ENCODE measurements at places on chromosomes 3 and 15.

- no peak for DNase-seq
These were observed 31.6 kb downstream of the CACNA1D start for GRCh38 chr3:53525765-53526703.

GRCh38 chr3:156311431-156311830 is 191.1 kb downstream of the KCNAB1 start:
- DNase-seq: no peak

DNA sequence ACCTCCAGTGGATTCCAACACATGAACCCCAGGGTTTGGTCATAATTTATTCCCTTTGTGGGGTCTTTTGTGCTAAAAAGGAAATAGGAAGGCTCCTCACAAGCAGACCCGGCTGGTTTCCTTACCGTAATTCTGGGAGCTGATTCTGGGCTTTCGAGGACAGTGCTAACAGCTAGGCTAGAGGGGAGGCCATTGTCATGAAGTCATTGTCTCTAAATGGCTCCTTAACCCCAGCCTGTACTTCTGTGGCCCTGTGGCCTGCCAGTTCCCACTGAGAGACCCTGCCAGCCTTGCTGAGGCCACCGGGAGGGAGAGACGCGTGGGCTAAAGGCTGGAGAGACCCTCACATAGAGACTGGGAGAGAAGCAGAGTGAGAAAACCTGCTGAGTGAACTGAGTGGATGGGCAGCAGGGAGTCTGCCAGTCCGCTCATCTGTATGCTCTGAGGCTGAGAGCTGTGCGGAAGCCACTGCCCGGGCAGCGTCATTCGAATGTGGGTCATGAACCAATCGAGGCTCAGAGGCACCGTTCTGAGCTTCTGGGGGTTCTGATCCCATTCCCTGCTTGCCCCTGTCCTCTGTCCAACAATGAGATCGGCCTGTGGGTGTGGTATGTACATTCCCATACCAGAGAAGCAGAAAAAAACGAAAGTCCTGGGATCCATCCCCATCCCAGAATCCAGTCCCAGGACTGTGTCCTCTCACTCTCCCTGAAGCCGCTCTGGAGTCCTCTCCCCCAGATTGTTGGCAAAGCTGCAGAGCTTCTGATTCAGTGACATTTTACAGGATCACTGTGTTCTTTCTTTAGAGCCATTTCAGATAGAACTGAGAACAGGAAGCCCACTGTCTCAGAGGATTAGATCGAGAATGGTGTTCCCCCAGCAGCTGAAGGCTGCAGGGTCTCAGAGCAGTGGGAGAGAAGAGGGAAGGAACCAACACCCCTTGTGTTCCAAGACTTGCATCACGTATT is 21.3 kb upstream of the DGKG start:
- no peak for DNase-seq

DNA sequence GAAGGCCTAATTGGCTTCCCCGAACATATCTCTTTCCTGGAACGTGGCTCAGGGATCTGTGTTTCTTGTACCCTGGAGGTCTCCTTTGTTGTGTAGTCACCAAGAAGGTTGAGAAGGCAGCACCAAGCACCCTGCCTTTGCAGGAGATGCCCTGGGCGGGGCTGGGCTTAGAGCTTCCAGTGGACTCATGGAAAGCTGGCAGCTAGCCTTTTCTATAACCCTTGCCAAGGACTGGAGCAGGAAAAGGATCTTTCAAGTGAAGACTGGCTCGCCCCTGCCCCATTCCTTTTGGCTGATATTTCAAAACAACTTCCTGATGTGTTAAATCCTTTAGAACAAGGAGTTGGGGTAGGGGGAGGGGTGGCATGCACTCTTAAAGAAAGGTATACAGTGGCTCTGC is 58.9 kb upstream of the EPHA6 start:
- no peak for DNase-seq

DNA sequence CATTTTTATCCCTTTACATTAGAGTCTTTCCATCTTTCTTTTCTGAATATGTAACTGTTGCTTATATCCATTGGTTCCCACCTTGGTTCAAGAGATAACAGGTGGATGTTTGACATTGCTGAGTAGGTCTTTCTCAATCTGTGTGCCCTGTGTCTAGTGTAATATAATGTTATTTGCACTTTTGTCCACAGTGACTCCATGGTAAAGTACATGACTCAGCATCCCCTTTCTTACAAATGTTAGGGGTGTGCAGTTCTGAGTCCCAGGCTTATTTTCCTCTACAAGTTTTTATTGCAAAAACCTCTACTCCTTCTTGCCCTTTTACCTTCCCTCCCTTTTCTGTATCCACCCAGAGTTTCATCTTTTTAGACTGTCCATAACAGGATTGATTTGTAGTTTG is 116.5 kb downstream of the RSRC1 start:
- no peak for DNase-seq

DNA sequence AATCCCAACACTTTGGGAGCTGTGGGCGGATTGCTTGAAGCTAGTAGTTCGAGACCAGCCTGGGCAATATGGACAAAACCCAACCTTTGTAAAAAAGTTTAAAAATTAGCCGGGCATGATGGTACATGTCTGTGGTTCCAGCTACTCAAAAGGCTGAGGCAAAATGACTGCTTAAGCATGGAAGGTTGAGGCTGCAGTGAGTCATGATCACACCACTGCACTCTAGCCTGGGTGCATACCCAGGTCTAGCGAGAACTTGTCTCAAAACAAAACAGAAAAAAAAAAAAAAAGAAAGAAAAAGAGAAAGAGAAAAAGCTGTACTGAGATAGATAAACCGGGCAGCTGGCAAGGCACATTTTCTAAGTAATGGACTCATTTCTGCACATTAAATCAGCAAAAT is 10.6 kb downstream of the ARPP19 start:
- DNase-seq: no peak

DNA sequence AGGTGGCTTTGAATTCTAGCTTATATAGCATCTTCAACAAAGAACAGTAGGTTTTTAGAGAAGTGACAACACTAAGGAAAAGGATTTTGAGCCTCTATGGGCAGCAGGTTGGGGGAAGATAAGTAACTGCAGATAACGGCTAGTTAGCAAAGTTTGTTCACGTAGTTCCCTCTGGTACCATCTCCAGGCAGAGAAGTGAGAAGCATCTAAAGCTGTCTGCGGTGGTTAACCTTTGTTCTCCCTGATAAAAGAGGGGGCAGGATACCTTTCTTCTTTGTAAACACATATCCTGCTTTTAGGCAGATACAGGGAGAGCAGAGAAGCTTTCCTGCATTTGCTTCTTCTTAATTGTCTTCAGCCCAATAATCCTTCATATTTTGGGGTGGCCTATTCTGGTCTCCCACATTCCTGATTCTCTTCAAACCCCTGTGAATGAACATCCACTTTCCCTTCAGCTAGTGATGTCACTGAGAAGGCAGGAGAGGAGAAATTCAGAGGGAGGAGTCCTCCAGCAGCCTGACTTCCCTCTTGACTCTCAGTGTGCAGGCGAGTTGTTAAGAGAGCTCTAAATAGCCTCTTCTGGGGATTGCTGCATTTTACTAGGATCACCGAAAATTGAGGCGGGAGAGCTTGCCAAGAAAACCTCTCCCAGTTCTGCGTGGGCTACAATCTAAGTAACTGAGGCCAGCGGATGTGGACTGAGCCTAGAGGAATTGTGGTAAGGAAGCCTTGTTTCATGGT is 393.7 kb upstream of the C2CD4B start:
- no peak for DNase-seq

DNA sequence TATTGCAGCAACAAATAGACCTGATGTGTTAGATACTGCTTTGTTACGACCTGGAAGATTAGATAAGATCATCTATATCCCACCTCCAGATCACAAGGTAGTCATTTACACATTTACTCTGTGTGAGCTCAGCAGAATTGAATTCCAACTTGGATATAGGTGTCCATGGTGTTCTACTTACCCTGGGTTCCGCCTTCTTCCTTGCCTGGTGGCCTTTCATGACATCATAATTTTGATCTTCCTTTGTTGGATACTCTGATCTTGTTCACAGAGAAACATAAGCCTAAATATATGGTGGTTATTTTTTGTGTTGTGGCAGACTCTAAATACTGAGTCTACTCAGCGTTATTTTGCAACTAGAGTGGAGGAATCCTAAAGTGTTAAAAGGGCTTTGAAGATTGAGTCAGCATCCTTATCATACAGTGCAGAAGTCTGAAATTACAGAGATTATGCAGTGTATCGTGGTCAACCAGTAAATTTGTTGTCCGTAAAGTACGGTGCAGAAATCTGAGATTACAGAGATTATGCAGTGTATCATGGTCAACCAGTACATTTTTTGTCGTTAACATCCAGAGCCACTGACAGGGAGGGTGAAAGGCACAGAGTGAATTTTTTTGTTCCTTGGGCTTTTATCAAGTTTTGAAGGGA is 39.1 kb upstream of the GATM start:
- peak; percentile 24 for DNase-seq

- DNase-seq: no peak
These were observed 6.6 kb downstream of the PRKCD start for GRCh38 chr3:53167418-53168174.

- DNase-seq: no peak
These were observed 6.6 kb upstream of the GPR171 start for GRCh38 chr3:151209654-151210053.

DNA sequence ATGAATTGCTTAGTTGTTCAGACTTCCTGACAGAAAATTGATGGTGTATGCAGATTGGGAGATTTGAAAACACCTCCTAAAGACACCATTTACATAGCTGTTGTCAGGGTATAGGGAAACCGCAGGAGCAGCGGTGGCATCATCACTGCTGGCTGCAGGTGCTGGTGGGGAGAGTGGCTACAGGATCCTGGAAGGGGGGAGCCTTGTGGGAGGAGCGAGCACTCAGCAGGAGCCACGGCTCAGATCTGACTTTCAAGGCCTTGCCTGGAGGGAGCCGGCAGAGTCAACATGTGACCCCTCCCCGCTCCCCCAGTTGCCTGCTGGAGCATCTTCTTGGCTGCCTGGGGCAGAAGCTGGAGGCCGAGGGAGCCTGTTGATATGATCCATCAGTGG is 26.1 kb downstream of the EDEM1 start:
- DNase-seq: no peak

DNA sequence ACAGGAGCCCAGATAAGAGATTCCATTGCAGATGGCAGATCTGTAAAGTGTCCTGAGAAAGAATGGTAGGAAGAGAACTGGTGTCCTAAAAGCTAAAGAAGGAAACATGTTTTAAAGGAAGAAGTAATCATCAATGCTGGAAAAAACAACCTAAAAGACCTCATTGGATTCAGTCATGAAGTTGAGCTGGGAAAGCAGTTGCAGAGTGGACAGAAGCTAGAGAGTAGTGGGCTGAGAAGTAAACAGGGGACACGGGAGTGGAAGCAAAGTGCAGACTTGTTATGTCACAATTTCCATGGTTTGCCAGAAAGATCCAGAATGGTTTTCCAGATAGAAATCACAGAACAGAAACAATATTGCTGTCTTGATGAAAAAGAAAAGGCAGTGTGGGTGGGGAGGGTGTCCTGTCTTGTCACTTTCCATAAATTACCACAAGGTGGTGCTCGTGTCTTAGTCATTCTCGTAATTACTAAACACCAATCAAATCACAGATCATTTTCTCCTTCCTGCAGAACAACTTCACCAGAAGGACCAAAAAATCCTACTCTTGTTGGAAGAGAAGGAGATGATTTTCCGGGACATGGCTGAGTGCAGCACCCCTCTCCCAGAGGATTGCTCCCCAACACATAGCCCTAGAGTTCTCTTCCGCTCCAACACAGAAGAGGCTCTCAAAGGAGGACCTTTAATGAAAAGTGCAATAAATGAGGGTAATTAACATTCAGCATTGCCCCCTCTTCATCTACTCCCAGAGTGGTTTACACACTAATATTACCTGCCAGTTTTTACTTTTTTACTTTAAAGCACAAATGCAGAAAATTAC is 64.5 kb downstream of the KLHL25 start:
- peak; percentile 64 for DNase-seq

DNA sequence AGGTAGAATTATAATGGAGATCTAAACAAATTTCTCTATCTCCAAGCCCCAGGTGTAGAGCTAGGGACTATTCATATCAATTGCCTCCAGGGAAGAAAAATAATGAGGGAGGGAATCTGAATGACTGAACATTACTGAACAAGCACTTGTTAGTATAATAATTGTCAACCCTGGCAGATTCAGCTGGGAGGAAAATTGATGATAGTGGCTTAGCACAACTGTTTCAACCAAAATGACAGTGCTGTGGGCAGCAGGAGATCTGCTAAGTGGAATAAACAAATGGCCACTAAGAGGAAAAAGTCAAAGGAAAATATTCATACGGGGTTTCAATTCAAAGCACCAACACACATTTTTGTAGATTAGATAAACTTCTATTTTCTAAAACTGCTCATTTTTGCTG is 294.9 kb upstream of the ZNF385D start:
- DNase-seq: no peak

DNA sequence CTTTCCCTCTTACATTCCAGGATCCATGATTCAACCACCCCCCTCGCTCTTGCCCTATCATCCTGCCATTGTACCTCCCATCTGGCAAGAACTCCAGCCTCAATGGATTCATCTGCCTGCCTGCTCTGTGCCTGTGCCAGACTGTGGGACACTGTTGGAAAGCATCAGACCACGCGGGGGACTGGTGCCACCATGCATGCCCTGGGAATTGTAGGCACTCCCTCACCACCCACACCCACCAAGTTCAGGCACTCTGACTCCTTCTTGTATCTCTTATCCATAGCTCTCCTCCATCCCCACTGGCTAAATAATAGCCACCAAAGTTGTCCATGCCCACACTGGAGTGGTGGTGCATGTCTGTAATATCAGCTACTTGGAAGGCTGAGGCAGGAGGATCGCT is 143.8 kb downstream of the TPRA1 start:
- no peak for DNase-seq

- DNase-seq: peak; percentile 76
These were observed 11.9 kb downstream of the GABRR3 start for GRCh38 chr3:98022978-98023820.

- DNase-seq: no peak
These were observed 630 bp downstream of the LXN start for GRCh38 chr3:158671821-158672214.

DNA sequence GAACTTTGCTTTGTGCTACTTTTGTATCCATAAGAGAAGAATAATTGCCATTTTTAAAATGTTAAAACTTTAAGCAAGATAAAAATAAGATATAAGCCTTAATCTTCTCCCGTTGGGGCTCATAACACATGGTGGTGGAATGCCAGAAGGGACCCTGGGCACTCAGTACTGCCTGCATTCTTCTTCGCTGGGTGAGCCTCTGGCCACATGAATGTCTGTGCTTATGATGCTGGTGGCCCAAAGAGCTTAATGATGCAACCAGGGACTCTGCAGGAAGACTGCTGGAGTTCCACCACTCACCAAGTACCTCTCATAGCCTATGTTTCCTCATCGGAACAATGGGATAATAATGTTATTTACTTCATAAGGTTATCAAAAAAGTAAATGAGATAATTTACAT is 103.6 kb downstream of the ERC2 start:
- no peak for DNase-seq

GRCh38 chr3:187978433-187979011 is 175.4 kb upstream of the LPP start:
- no peak for DNase-seq

- DNase-seq: no peak
These were observed 323.8 kb downstream of the GBE1 start for GRCh38 chr3:81437683-81438082.

DNA sequence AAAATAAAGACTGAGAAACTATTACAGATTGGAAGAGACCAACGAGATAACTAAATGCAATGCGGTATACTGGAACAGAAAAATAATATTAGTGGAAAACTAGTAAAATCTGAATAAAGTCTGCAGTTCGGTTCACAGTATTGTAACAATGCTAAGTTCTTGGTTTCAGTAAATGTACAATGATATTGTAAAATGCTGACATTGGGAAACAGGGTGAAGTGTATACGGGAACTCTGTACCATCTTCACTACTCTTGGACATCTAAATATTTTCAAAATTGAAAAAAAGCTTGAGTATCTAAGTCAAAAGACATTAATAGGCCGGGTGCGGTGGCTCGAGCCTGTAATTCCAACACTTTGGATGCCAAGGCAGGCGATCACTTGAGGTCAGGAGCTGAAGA is 120.9 kb upstream of the KCNMB2 start:
- DNase-seq: no peak
